CD4-positive, alpha-beta T cell (primary cell): ENCODE measurements at places on chromosomes 2 and 18.

GRCh38 chr2:36351736-36352349, 3.7 kb upstream of the CRIM1 start:
- no peak for DNase-seq

DNA sequence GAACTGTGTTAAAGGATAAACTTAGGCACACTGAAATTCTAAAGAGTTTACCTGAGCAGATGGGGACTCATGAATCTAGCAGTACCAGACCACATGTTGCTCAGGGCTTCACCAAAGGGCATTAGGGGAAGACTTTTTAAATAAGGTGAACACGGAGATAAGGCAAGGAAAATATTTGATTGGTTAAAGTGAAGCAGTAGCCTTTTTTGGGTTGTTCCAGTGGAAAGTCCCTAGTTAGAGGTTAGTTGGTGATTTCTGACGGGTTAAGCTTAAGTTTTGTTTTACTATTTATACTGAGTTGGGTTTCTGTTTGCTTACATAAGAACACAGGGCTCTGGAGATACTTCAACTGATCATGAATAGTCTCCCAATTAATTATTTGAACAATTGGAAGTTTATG, 722.5 kb downstream of the SOCS6 start:
- DNase-seq, result no peak

- no peak for DNase-seq
Measured at GRCh38 chr2:188986839-188987238, 12.7 kb downstream of the COL3A1 start.

DNA sequence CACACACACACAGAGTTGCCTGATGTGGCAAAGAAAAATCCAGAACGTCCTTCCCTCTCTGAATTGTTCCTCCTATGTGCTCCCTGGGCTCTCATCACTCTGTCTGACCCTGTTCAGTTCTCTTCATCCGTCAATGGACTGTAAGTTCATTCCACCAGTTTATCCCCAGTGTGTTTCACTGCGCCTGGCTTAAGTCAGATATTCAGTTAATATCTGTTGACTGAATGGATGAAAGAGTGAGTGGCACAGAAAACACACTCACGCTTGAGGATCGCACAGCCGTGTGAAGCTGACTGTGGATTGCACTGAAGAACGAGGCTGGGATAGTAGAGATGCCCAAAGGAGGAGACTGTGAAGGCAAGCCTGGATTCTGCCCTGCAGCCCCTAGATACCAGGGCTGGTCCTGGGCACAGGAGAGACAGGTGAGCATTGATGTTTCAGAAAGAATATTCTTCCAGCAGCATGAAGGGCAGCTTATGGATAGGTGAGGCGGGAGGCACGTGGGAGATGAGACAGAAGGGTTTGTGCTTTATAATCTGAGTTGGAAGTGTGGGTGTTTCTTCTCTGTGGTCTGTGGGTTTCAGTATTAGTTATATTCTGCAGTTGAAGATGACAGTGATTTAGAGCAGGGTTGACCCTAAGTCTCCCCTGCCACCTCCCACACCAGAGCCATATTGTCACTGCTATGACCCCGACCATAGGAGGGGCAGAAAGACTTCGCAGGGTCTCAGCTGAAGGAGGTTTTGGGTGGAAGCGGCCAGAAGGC, 129.9 kb downstream of the SOCS6 start:
- no peak for DNase-seq

- DNase-seq, result no peak
Measured at GRCh38 chr2:149661844-149662243, 74.3 kb upstream of the MMADHC start.

- no peak for DNase-seq
Measured at GRCh38 chr2:23069923-23070322, 315.1 kb upstream of the KLHL29 start.

GRCh38 chr18:54003195-54003594, 221.3 kb downstream of the MBD2 start:
- no peak for DNase-seq

- DNase-seq, result no peak
Measured at GRCh38 chr2:224099861-224100643, 61.0 kb upstream of the SERPINE2 start.

DNA sequence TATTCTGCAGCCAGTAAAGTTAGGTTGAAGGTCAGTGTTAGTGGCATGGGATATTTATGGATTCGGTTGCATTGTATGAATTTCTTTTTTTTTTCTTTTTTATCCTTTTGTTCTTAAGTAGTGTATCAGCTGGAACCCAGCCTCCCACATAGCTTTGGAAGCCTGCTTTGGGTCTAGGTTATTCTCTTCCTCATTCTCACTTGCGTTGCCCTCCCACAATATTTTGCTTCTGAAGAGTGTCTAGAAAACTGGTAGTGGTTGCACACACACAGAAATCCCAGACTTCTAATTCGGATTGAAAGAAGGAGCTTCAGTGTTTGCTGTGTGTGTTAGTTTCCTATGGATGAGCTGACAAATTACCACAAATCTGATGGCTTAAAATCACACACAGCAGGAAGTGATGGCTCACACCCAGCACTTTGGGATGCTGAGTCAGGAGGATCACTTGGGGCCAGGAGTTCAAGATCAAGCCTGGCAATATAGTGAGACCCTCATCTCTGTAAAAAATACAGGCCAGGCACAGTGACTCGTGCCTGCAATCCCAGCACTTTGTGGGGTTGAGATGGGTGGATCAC, 104.8 kb downstream of the ARL4C start:
- no peak for DNase-seq

DNA sequence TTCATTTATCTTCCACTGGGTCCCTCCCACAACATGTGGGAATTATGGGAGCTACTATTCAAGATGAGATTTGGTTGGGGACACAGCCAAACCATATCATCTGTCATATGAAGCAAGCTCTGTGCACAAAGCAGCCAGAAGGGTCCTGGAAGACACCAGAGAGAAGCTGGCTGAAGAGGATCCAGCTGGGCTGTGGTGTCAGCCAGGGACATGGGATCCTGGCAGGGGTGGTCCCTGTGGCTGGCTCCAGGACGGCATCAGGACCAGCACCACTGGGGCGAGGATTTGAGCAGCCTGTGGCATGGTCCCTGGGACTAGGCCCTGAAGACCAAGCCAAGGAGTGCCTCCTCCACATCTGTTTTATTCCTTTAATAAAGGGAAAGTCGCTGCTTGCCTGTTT, 84.8 kb upstream of the HDAC4 start:
- DNase-seq, result no peak

DNA sequence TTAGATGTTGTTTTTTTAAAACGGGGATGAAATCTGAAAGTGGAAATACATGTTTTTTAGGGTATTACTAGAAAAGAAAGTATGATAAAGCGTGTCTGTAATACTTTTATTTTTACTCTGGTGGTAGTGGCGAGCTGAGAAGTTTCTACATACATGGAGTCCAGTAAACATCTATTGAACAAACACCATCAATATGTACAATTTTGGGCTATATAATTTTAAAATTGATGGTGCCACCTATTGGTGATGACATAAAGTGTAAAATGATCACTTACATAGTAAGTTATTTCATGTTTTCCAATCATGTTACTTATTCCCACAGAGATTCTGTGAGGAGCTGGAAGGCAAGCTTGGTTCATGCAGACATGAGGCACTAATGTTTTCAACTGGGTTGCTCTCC, 31.5 kb upstream of the NFE2L2 start:
- no peak for DNase-seq
